ENCODE measurements at places on chromosomes 13 and 19. TPM values are rescaled to one million over a fixed set of nuclear protein-coding genes. Genes with fewer than 3 reads are reported as not detected.

The ZNF331 gene
- total RNA-seq = 19.5 TPM

The NCAN gene
- total RNA-seq = 0.02 TPM

The ZNF491 gene
- total RNA-seq = 4.7 TPM

The SOX21 gene
- total RNA-seq = not detected

The ZNF738 gene
- total RNA-seq = 42.5 TPM

The DACH1 gene
- total RNA-seq = 66.8 TPM

The HS6ST3 gene
- total RNA-seq = 0.60 TPM

- H3K4me3 ChIP-seq = no peak overlapping the region
- no peak for DNase-seq
- H3K27ac ChIP-seq = no peak overlapping the region
- H3K27me3 ChIP-seq = no peaks in the 10 kb centered on the region
Measured at GRCh38 chr13:33994198-33994597, 176.2 kb downstream of the RFC3 start.

- H3K27me3 ChIP-seq = no peaks in the 10 kb centered on the region
- no peaks in the 10 kb centered on the region for H3K36me3 ChIP-seq
- no peak for DNase-seq
- no peak overlapping the region for H3K4me3 ChIP-seq
Measured at GRCh38 chr13:71605744-71606143, 261.3 kb downstream of the DACH1 start.

DNA sequence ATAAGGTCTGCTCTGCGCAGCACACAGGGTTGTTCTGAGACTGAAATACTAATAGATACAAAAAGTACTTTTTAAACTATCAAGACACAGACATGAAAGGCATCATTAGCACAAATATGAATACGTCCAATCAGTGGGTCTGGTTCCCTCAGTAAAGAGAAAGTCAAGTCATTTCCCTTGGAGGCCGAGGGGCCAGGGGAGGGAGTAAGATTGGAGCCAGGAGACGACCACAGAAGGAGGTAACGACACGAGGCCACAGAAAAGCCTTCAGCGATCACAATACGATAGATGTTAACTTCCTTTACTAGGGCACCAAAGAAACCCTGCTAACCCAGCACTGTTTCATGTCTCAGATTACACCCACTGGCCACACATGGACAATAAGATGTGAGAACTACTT lies 5.3 kb downstream of the CARS2 start:
- no peak for DNase-seq
- no peaks in the 10 kb centered on the region for H3K27me3 ChIP-seq
- H3K4me3 ChIP-seq = no peak overlapping the region
- peaks cover 18% of the 10 kb centered on the region for H3K4me1 ChIP-seq
- no peak overlapping the region for H3K27ac ChIP-seq
- H3K36me3 ChIP-seq = peaks cover 28% of the 10 kb centered on the region

GRCh38 chr13:101393140-101393539 lies 23.2 kb downstream of the NALCN start:
- no peak overlapping the region for H3K27ac ChIP-seq
- H3K27me3 ChIP-seq = no peaks in the 10 kb centered on the region
- no peak for DNase-seq
- H3K4me1 ChIP-seq = peaks cover 4% of the 10 kb centered on the region
- H3K36me3 ChIP-seq = no peaks in the 10 kb centered on the region

DNA sequence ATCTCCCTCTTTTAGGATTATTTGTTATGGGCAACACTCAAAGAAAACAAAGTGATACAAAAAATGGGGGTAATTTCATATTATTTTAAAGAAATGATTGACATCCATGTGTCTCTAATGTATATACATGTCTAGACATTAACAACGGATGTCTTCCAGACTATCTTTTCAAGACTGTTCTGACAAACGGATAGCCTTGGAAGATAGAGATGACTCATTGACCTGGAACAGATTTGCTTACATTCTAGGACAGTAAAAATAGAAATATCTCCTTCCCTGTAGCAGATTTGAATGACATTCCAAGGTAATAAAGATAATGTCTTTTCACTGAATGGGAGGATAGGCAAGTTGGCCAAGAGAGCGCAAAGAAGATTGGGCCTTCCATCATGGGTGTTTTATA lies 26.2 kb upstream of the SLITRK6 start:
- no peaks in the 10 kb centered on the region for H3K4me1 ChIP-seq
- no peak for DNase-seq
- no peak overlapping the region for H3K4me3 ChIP-seq
- no peaks in the 10 kb centered on the region for H3K27me3 ChIP-seq

DNA sequence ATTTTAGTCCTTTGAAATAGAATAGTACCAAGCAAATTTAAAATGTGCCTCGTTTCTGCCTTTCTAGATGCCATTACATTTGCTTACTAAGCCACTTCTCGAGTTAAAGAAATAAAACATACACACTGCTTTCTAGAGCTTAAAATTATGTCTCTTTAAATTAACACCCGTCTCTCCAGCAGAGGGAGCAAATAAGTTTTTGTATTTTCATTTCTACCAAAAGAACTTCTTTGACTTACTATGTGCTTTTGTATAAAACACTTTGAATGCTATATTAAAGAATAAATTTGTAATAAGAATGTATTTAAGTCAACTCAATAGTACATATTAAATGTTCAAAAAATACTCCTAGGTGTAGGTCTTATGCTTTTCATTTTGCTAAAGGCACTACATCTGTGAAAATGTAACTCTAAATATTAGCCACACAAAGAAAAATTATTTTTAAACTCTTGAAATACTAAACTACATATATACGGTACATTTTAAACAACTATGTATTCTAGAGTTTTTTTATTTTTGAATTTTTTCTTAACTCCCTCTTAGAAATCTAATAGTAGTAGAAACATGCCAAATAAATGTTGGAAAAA lies 269.3 kb upstream of the MIR17HG start:
- peaks cover 11% of the 10 kb centered on the region for H3K4me1 ChIP-seq
- no peak overlapping the region for H3K4me3 ChIP-seq
- H3K27me3 ChIP-seq = no peaks in the 10 kb centered on the region

GRCh38 chr19:58218899-58219298 lies 9.8 kb upstream of the ZNF544 start:
- no peaks in the 10 kb centered on the region for H3K27me3 ChIP-seq
- DNase-seq = no peak
- H3K4me1 ChIP-seq = no peaks in the 10 kb centered on the region

DNA sequence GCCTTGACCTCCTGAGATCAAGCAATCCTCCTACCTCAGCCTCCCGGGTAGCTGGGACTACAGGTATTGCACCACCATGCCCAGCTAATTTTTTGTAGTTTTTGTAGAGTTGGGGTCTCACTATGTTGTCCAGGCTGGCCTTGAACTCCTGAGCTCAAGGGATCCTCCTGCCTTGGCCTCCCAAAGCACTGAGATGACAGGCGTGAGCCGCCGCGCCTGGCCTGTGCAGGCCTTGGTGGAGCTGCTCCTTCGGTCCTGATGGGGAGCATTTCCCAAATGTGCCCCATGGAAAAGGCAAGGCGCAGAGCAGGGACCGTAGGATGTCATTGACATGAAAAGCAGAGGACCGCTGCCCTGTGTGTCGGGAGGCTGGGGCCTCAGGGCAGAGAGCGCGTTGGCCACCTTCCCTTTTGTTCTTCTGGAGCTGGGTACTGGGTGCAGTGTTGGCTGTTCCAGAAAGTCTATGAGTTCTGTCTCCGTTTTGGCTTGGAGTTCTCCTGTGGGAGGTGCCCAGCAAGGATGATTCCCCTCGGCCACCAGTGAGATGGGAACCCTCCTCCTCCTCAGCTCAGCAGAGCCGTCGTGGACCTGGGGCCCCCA lies 128.5 kb downstream of the KDM4B start:
- no peaks in the 10 kb centered on the region for H3K27me3 ChIP-seq
- no peak overlapping the region for H3K4me3 ChIP-seq
- no peak overlapping the region for H3K27ac ChIP-seq
- no peaks in the 10 kb centered on the region for H3K4me1 ChIP-seq
- DNase-seq = no peak

- peaks cover 3% of the 10 kb centered on the region for H3K36me3 ChIP-seq
- no peak overlapping the region for H3K4me3 ChIP-seq
- H3K27me3 ChIP-seq = no peaks in the 10 kb centered on the region
- H3K4me1 ChIP-seq = peaks cover 10% of the 10 kb centered on the region
Measured at GRCh38 chr13:92172191-92172590, 773.8 kb downstream of the GPC5 start.

DNA sequence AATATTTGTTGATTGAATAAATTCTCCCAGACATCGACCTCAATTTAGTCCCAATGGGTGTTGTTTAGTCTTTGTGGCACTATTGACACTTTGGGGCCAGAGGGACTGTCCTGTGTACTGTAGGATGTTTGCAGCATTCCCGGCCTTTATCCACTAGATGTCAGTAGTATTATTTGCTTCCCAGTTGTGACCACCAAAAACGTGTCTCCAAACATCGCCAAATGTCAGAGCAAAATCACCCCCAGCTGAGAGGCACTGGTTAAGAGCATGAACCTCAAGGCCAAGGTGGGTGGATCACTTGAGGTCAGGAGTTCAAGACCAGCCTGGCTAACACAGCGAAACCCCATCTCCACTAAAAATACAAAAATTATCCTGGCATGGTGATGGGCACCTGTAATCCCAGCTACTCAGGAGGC lies 15.4 kb downstream of the NLRP12 start:
- no peaks in the 10 kb centered on the region for H3K4me1 ChIP-seq
- H3K27ac ChIP-seq = no peak overlapping the region
- H3K4me3 ChIP-seq = no peak overlapping the region
- H3K27me3 ChIP-seq = no peaks in the 10 kb centered on the region
- H3K36me3 ChIP-seq = no peaks in the 10 kb centered on the region

GRCh38 chr19:33464733-33465115 lies 56.9 kb downstream of the PEPD start:
- no peak overlapping the region for H3K27ac ChIP-seq
- H3K27me3 ChIP-seq = no peaks in the 10 kb centered on the region
- peaks cover 6% of the 10 kb centered on the region for H3K36me3 ChIP-seq
- H3K4me3 ChIP-seq = no peak overlapping the region
- H3K4me1 ChIP-seq = peaks cover 48% of the 10 kb centered on the region

DNA sequence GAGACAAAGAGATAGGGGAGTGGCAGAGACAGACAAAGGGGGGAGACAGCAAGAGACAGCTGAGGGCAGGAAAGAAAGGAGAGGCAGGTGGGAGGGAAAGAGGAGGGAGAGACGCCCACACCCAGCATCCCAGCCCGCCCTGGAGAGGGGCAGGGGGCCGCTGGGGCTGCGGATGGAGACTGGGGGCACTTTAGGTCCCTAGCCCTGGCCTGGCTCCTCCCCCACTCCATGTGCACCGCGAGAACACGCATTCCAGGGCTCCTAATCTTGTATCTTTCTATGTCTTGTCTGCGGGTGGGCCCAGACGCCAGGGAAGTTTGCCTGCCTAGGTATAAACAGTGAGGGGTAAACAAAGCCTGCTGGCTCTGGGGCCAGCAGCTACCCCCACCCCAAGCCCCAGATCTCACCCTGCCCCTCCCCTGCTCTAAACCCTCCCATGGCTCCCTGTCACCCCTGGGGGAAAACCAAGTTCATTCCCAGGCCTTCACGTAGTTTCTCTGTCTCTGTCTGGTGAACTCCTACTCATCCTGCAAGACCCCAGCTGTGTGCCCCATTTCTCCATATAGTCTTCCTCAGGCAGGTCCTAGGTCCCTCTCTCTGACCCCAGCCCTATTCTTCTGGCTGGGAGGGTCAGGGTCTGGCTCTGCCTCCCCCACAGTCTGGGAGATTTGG lies 5.7 kb downstream of the TLE5 start:
- no peak for DNase-seq
- H3K4me3 ChIP-seq = peak overlapping the region; percentile 33
- no peaks in the 10 kb centered on the region for H3K27me3 ChIP-seq
- H3K4me1 ChIP-seq = peaks cover 45% of the 10 kb centered on the region
- H3K36me3 ChIP-seq = peaks cover 17% of the 10 kb centered on the region

- H3K27me3 ChIP-seq = no peaks in the 10 kb centered on the region
- peaks cover 8% of the 10 kb centered on the region for H3K4me1 ChIP-seq
- peaks cover 29% of the 10 kb centered on the region for H3K36me3 ChIP-seq
- DNase-seq = no peak
- peak overlapping the region; percentile 30 for H3K27ac ChIP-seq
- H3K4me3 ChIP-seq = no peak overlapping the region
Measured at GRCh38 chr13:21542563-21542962, 61.4 kb downstream of the MICU2 start.

DNA sequence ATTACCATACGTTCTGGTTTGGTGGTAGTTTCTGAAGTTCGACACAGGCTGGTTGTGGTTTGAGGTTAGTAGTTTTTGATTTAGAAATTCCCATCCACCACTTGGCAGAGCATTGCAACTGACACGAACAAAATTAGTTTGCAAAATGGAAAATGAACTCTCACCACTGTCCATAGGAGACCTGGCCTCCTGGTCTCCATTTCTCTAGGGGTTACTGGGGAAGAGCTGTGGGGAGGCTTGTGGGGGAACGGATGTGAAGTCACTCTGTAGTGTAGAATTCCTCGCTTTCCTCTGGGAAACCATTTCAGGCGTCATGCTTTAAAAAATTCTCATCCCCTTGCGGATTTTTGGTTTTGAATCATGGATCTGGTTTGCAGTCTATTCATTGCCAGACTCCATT lies 321.5 kb upstream of the MAB21L1 start:
- peaks cover 4% of the 10 kb centered on the region for H3K36me3 ChIP-seq
- DNase-seq = no peak
- no peaks in the 10 kb centered on the region for H3K27me3 ChIP-seq
- no peak overlapping the region for H3K4me3 ChIP-seq

GRCh38 chr13:99614465-99614885 lies 113.2 kb downstream of the TM9SF2 start:
- no peak for DNase-seq
- no peak overlapping the region for H3K27ac ChIP-seq
- no peak overlapping the region for H3K4me3 ChIP-seq
- H3K4me1 ChIP-seq = peaks cover 8% of the 10 kb centered on the region

Measured in mesothelial cell of epicardium (in vitro differentiated cells).